Naive B cell (primary cell): ENCODE measurements at places on chromosomes 7 and 10.

- no peak for DNase-seq
Observed at GRCh38 chr10:131187926-131188325, 123.6 kb downstream of the TCERG1L start.

DNA sequence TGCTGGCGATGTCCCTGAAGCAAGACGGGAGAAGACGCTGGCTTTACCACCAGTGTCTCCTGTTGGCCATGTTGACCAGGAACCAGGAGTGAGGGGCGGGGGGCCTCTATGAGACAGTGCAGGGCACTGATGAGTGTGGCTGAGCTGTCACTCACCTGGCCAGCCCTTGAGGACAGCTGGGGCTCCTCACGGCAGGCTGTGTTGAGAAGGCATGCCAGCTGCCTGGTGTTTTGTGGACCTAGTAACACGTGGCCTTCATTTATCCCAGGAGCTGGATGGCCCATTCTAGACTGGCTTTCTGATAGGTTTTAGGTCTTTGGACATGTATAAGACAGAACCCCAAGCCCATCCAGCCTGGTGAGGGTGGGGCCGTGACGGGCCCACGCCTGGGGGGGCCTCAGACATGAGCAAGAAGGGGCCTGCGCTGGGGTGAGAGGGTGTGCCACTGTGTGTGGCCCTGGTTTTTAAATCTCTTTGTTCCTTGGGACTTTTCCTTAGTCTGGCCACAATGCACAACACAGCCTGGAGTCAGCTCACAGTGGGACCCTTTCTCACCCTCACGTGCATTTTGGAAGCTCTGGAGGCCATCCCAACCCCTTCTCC, 10.5 kb downstream of the RHBDD2 start:
- no peak for DNase-seq

GRCh38 chr7:1246871-1247526, 14.3 kb downstream of the UNCX start:
- no peak for DNase-seq

DNA sequence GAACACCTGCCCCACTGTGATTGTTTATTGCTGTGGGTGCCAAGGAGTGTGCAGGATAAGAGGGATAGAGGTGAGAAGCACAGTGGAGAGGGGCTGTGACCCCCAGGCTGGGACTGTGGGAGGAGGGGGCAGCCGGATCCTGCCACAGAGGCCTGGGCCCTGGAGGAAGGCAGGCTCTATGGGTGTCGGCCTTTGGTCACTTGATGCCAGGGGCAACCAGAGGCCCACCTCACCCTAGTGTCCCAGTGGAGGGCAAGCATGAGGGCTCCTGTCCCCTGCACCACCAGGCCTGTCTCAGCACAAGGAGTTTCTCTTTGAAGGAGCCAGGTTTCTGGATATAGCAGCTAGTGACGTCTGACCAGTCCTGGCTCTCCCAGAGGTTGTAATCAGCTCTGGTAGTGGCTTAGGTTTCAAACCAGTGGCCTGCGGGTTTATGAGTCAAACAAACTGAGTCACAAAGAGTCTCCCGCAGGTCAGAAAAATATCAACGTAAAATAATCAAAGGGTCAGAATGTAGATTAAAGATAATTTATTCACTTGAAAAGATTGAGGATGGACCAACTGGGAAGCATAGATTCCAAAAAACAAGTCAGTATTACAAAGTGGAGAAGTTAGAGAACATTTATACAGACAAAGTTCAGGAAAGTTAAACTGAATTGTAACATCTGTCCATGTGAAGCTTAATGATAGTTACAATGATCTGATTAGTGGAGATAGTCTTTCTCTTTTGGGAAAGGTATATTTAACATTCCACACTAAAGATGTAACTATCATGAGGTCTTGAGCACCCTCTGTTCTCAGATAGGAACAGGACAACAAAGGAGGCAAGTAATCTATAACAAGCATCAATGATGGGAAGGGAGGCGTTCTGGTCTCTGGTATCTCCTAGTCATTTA, 37.2 kb upstream of the ZNF488 start:
- no peak for DNase-seq

GRCh38 chr10:113572520-113573290, 19.9 kb downstream of the HABP2 start:
- no peak for DNase-seq

GRCh38 chr10:37734971-37735370, 122.4 kb downstream of the ZNF248 start:
- no peak for DNase-seq

- no peak for DNase-seq
Observed at GRCh38 chr10:86775056-86775869, 18.8 kb downstream of the BMPR1A start.

- DNase-seq, result no peak
Observed at GRCh38 chr7:105664816-105665525, 83.7 kb upstream of the EFCAB10 start.

DNA sequence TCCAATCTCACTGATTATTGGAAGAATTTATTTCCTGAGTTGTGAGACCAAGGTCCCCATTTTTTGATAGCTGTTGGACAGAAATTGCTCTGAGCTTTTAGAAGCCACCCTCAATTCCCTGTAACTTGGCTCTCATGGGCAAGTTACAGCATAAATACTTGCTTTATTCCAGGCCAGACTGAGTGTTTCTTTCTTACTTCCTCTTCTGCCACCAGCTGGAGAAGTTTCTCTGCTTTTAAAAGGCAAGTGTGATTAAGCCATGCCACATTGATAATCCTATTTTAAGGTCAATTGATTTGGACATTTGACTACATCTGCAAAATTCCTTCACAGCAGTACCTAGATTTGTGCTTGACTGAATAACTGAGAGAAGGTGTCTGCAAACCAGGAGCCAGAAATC, 14.1 kb upstream of the TAS2R41 start:
- no peak for DNase-seq

GRCh38 chr7:93817004-93817403, 73.5 kb downstream of the TFPI2 start:
- DNase-seq, result no peak

- no peak for DNase-seq
Observed at GRCh38 chr10:10792681-10793080, 225.0 kb upstream of the CELF2 start.

DNA sequence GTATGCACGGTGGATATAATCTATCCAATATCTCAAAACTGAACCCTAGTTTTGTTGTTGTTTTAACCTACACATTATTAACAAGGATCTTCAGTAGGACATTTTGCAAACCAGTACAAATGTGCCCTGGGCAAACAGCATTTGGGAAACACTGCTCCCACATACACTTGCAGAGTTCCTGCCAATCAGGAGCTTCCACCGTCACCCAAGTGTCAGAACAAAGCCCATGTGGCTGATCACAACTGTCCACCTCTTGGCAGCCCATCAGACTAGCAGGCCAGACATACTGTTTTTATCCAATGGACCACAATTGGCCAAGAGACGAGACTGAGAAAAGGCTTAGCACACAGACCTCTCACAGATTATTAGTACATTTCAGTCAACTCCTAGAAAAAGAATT, 200.4 kb downstream of the FAM107B start:
- no peak for DNase-seq

DNA sequence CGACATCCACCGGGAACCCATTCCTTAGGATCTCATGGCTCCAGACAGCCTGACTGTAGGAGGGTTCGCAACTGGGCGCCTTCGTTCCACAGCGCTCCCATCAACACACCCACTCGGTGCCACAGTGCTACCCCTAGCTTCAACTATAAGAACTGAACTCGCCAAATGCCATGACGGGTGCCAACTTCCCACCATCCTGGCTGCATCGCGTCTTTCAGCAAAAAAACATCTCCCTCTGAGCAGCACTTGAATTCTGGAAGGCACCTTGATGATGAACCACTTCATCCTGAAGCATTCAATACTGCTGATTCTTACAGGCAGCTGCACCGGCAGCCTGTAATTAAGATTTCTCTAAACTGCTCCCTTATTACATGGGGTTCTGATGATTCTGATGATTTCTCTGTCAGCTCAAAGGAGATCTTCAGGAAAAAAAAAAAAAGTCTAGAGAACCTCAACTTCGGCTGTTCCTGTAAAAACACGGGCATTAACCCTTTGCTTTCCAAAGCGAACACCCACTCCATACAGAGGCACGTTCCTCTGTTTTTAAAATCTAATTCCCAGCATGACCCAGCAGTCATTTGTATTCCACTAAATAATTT, 1.3 kb downstream of the CYTH3 start:
- peak; percentile 38 for DNase-seq

DNA sequence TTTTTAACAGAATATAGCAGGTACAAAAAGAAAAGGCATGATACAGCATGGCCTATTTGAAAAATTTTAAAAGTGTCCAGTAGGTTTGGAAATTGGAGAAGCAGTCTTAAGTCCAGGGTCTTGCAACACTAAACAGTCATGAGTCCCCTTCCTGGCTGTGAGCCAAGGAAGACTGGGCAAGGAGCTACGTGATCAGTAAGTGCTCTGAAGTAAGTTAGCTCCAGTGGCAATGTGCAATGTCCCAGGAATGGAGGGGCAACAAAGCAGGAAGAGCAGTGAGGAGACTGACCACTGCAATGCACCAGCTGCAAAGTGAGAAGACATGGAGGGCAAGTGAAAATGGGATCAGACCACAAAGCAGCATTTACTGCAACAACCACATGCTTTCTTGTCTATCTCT, 72.9 kb upstream of the GRID1 start:
- DNase-seq, result no peak

- no peak for DNase-seq
Observed at GRCh38 chr7:80496586-80496985, 15.3 kb downstream of the GNAT3 start.

DNA sequence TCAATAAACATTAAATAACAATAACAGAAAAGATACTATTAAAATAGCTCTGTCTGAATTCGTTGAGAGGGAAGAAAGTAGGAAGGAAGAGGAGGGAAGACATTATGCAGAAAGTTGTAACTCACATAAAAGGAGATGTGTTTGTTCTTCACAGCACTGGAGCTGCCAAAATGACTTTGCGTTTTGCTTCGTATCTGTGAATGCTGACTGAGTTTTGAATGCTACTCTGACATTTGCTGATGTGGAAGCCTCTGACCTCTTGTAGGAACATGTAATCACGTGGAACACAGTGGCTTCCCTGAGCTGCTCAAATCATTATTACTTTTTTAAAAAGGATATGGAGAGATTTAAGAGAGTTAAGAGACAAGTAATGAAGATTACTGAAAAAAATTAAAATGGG, 15.6 kb upstream of the DGKI start:
- DNase-seq, result no peak

DNA sequence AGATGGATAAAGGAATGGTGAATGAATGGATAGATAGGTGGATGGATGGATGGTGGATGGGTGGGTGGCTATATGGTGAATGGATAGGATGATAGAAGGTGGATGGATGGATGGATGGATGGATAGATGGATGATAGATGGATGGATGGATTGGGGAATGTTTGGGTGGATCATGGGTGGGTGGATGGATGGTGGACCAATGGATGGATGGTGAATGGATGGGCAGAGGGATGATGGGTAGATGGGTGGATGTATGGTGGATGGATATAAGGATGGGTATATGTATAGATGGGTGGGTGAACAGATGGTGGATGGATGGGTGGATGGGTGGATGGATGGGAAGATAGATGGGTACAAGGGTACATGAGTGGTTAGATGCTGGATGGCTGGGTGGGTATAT, 322.4 kb downstream of the ADARB2 start:
- no peak for DNase-seq

- DNase-seq, result no peak
Observed at GRCh38 chr10:33353334-33353733, 18.9 kb upstream of the NRP1 start.

- peak; percentile 62 for DNase-seq
Observed at GRCh38 chr10:4332764-4333458, 493.1 kb upstream of the AKR1E2 start.

GRCh38 chr10:3681642-3682554, 103.1 kb downstream of the KLF6 start:
- DNase-seq, result no peak
